ENCODE measurements at places on chromosomes 16 and 17.

GRCh38 chr16:22316411-22316811 lies 19.2 kb downstream of the POLR3E start:
- DNase-seq = no peak

DNA sequence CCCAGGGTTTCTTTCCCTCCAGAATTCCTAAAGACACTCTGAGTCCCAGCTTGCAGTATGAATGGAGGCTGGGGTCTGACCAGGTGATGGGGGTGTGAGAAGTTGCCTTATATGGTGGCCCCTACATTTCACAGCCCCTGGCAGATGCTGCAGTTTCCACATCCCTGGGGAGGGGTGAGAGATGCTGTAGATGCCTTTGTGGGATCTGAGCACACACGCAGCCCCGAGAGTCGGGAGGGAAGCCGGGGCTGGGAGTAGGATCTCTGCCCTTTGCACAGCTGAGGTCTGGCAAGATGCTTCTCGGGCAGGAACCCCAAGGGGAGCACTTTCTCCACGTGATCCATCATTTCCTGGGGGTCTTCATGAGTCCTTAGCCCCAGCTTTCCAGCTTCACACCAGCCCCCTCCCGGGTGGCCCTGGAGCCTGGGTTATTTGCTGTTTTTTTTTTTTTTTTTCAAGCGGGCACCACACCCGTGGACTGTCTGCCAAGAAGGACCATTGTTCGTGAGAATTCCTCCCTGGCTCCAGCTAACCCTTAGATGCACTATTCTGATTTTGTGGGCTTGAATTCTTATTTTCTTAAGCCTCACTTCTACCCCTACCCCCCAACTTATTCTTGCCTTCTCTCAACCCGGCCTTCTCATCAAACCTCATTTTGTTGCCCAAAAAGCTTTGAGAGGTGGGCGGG lies 50.6 kb downstream of the NTN1 start:
- DNase-seq = no peak

GRCh38 chr16:4661661-4662060 lies 31.7 kb upstream of the NUDT16L1 start:
- no peak for DNase-seq

DNA sequence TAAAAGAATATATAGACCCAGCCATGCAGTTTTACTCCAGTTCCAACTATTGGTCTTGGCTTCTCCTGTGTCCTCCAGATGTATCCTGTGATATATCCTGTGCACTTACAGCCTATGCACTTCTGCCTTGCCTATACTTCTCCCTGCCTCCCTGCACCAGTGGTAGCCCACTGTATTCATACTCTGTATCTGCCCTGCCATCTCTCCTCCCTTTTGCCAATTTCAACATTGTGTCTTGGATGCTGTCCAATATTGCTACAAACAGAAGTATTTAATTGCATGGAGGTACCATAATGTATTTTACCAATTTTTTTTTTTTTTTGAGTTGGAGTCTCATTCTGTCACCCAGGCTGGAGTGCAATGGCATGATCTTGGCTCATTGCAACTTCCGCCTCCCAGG lies 242.7 kb downstream of the HAPSTR1 start:
- no peak for DNase-seq

GRCh38 chr16:56348168-56349085 lies 76.9 kb downstream of the AMFR start:
- DNase-seq = no peak

GRCh38 chr17:43917016-43917347 lies 9.6 kb upstream of the MPP2 start:
- DNase-seq = no peak

- DNase-seq = no peak
Observed at GRCh38 chr16:78976212-78976611, 624.3 kb downstream of the MAF start.

GRCh38 chr16:77840093-77840492 lies 51.7 kb downstream of the VAT1L start:
- DNase-seq = no peak

- no peak for DNase-seq
Observed at GRCh38 chr16:3581392-3581791, 4.2 kb upstream of the NLRC3 start.

DNA sequence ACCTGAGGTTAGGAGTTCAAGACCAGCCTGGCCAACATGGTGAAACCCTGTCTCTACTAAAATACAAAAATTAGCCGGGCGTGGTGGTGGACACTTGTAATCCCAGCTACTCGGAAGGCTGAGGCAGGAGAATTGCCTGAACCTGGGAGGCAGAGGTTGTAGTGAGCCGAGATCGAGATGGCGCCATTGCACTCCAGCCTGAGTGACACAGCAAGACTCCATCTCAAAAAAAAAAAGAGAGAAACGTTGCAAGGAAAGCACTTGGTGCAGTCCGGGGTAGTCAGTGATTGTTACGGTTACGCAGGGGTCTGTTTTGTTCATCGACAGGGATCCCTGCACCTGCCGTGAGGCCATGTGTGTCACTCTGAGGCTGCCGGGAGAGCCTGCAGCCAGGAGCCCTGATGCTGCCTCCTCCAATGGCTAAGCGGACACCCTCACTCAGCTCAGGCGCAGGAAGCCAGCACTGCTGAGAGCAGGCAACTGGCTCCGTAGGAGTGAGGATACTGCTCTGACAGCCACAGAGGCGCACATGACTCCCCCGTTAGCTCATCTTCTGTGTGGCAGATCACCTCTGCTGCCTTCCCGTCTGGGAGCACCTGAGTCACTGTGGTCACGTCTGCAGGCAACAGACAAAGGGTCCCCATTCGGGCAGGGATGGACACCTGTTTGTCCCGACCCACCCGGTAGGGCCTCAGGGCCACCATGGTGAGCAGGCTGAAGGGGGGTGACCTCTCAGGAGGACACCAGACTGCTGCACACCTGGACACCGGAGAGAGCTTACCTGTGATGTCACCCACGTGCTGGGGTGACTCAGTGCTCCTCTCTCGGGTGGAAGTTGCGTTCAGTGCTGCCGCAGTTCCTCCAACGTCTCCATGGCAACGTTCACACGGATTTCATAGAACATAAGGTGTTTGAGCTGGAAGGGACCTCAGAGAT lies 5.2 kb upstream of the RAB26 start:
- no peak for DNase-seq

GRCh38 chr16:84600343-84601229 lies 17.3 kb downstream of the COTL1 start:
- no peak for DNase-seq

DNA sequence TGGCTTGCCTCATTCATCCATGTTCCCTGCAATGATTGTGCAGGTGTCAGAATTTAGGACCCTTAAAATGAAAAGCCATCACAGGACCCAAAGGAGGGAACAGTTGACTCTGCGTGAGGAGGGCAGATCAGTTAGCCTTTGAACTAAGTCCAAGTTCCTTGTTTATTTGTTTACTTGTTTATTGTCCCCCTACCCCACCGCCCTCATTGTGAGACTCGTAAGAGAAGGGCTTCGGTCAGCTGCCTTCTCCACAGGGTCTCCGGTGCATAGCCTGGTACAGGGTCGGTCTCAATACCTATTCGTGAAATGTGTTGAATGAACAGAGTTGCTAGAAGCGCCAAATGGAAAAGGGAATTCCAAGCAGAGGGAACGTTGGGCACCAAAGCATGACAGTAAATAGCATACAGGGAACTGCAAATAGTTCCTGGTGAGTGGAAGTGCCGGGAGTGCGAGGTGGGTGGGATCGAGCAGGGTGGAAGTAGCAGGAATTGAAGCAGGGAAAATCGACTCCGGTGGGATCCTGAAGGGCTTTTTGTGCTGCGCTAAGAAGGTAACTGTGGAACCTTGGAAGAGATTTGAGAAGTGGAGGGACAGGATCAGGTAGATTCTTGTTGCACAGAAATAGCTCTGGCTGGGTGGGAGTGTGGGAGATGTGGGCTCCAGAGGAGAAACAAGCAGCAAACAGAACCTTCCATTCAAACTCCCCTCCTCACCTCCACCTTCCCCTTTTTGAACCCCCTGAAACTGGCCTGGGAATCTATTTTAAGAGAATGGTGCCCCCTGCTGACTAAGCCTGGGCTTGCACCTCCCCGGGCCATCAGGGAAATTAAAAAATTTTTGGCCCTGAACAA lies 12.7 kb downstream of the SLC35B1 start:
- DNase-seq = peak; percentile 71

- DNase-seq = no peak
Observed at GRCh38 chr17:41329279-41329948, 13.9 kb upstream of the KRTAP17-1 start.

DNA sequence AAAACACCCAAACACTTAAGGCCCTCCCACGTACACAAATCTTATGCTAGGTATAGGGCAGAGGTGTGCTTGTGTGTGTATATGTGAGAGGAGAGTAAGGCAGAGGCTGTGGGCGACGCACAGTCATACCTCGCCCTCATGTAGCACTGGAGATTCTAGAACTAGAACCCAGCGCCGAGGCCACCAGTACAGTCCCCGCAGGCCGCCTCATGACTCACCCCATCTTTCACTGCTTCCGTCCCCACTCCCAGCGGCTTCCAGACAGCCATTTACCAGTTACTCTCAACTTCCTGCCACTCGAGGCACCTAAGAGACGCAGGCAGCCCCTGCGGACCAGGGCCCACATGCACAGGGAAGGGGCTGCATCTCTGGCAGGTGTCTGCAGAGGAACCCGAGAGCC lies 23.2 kb upstream of the CYTH1 start:
- peak; percentile 51 for DNase-seq

Measured in central memory CD8-positive, alpha-beta T cell (primary cell).